ENCODE measurements at places on chromosomes 5 and 9.

GRCh38 chr5:124461941-124462340 lies 284.5 kb downstream of the ZNF608 start:
- no peak for DNase-seq

DNA sequence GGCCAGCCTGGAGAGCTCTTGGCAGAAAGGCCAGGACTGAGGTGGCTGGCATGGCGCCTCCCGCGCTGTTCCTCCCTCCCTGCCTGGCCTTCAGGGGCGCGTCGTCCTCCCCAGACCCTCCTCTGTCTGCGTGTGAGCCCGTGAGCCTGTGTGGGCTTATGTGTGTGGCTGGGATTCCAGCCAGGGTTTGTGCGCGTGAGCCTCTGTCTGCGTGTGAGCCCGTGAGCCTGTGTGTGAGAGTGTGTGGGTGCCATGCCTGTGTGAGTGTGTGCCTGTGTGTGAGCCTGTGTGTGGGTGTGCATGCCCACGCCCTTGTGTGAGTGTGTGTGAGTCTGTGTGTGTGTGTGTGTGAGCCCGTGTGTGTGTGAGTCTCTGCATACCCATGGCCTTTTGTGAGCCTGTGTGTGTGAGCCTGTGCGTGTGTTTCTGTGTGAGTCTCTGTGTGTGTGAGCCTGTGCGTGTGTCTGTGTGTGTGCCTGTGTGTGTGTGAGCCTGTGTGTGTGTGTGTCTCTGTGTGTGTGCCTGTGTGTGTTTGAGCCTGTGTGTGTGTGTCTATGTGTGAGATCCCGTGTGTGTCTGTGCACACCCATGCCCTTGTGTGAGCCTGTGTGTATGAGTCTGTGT lies 13.0 kb downstream of the RXRA start:
- no peak for DNase-seq

GRCh38 chr5:132438917-132439316 lies 51.7 kb downstream of the IRF1 start:
- peak; percentile 51 for DNase-seq

GRCh38 chr5:151130922-151131891 lies 26.4 kb downstream of the ANXA6 start:
- no peak for DNase-seq

GRCh38 chr5:153552886-153553285 lies 62.4 kb downstream of the GRIA1 start:
- no peak for DNase-seq

GRCh38 chr9:98520221-98520960 lies 188.3 kb downstream of the GABBR2 start:
- DNase-seq = no peak

DNA sequence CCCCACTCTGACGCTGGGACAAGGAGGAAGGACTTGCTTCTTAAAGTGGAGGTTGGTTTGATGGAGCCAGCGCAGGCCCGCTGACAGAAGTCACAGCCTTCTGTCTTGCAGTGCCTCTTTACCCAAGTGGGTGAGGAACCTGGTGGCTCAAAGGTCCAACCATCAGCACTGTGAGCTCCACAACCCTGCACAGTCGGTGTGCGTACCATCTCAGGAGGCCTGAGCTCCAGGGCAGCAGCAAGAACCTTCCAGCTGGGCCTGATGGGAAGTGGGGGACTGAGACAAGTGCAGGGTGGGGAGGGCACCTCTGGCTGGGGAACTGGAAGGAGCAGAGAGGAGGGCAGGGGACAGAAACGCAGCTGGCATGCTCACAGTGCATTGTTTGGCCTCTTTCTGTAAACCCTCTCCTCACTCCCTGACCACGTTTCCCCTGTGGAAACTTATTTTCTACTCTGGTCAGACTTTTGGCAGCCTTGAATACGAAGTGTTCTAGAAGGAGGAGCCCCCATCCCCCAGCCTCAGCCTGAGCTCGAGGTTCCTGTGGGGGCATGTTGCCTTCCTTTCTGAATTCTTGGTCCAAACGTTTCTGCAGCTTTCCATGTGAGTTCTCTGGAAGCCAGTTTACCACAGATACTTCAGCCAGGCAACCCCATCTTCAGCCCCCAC lies 178.5 kb upstream of the PITX1 start:
- no peak for DNase-seq

DNA sequence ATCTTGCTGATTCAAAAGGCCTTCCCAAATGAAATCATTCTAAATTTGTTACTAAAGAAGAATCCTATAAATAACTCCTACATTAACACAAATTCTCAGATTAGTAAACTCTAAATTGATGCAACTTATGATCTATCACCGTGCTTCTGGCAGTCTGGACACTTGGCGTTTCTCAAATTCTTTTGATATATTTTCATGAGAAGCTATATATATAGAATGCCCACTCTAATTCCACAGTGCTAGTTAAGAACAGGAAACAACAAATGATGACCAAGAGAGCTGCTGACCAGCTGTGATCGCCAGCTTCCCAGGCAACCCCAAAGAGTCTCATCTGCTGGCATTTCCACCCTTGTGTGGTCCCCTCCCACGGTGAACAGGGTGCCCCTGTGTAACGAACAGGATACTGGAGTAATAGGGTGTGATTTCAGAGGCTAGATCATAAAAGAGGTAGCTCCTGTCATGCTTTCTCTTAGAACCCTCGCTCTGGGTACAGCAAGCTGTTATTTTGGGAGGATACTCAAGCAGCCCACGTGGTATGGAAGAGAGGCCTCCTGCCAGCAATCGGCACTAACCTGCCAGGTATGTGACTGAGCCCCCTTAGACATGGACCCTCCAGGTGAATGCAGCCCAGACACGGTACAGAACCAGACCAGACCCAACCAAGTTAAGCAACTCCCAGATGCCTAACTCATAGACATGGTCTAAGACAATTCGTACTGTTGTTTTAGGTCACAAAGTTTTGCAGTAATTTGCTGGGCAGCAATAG lies 64.7 kb downstream of the CDC14B start:
- peak; percentile 37 for DNase-seq

- DNase-seq = peak; percentile 69
Observed at GRCh38 chr5:39376293-39376714, 12.0 kb upstream of the C9 start.

DNA sequence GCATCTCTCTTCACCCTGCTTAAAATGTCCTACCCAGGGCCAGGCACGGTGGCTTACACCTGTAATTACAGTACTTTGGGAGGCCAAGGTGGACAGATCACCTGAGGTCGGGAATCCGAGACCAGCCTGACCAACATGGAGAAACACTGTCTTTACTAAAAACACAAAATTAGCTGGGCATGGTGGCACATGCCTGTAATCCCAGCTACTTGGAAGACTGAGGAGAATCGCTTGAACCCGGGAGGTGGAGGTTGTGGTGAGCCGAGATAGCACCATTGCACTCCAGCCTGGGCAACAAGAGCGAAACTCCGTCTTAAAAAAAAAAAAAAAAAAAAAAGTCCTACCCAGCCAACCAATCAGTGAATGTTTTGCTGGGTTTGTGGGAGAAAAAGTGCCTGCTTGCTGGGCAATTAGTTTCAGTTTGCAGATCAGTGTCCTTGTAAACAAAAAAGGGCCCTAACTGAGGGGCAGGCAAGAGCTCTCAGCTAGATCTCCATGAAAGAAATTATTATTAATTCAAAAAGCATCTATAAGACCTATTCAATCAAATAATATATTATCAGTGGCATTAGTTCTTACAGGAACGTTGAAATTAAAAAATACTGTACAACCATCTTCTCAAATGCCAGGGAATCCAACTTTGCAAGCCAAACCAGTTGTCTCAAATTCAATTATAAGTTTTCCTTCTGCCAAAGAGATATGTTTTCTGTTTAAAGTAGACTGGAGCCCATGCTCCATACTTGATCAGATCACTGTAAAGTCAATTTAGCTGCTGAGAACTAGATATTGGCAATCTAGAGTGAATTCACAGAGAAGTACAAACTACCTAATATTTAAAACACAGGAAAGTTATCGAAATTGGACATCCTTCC lies 3.9 kb downstream of the MEGF9 start:
- DNase-seq = peak; percentile 85

GRCh38 chr5:1431896-1432295 lies 13.3 kb downstream of the SLC6A3 start:
- no peak for DNase-seq

GRCh38 chr5:122362361-122362760 lies 50.3 kb downstream of the SNCAIP start:
- DNase-seq = no peak

DNA sequence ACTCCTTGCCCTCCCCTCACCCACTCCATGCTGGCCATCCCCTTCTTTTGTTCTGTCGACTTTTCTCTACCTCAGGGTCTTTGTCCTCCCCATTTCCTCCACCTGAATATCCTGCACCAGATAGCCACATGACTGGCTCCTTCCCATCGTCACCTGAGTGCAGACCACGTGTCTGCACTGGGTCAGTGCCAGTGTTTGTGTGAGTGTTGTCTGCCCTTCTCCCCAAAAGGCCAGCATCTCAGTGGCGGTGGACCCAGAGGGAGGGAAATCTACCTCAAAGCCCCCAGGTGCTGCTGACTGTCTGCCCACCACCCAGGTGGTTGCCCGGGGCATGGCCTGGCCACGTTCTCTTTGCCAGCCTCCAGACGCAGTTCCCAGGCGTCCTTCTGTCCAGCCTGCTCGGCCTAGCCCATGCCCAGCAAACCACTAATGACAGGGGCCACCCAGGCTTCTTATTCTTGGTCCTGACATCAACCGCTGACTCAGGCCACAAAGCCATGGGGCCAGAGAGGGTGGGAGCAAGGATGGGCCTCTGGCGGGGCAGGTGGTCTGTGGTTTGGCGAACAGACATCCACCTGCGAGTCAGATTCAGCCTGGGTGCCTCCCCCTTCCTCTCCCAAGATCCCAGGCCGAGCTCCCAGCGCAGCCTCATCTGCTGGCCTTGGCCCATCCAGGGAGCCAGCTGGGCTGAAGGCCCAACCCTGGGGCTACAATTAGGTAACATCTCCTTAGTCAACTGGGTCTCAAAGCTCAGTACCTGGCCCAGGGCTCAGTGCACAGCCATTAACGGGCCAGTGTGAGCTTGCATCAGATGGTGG lies 5.5 kb upstream of the NINJ1 start:
- DNase-seq = no peak

GRCh38 chr9:71108937-71109336 lies 12.5 kb downstream of the TRPM3 start:
- DNase-seq = no peak

- no peak for DNase-seq
Observed at GRCh38 chr9:31683116-31683515, 701.3 kb upstream of the ACO1 start.

DNA sequence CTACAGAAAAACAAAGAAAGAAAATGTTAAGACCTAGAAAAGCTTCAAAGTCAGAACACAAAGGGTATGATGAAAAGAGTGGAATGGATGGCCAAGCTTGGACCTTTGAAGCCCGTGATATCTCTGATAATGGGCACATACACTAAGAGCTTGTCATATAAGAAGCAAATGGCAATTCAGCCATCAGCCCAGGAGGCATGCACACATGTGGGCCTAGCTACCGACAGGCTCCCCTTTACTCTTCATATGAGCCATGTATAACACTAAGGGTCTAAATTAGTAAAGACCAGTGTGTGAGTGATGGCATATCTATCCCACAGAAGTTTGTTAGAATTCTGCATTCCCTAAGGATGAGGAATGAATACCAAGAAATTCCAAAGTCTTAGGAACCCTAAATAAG lies 20.1 kb downstream of the GRHPR start:
- no peak for DNase-seq

GRCh38 chr5:55453211-55453610 lies 81.6 kb downstream of the PLPP1 start:
- DNase-seq = peak; percentile 15

DNA sequence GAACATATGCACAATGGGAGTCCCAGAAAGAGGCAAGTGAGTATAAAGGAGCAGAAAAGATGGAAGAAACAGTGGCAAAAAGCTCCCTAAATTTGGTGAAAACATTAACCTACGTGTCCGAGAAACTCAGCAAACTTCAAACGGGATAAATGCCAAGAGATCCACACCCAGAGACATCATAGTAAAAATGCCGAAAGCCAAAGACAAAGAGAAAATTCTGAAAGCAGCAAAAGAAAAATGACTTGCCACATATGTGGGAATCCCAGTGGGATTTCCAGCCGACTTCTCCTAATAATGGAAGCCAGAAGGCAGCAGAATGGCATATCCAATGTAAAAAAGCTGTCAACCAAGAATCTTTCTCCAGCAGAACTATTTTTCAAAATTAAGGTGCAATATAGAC lies 101.2 kb downstream of the ADAMTS2 start:
- DNase-seq = no peak

GRCh38 chr9:122930541-122931225 lies 629 bp downstream of the ZBTB26 start:
- peak; percentile 25 for DNase-seq

All from inflammatory macrophage treated with lipopolysaccharide for 4 hours (primary cell).